Suppressor macrophage treated with lipopolysaccharide for 1 hour (primary cell): ENCODE measurements at places on chromosomes 1 and 21.

DNA sequence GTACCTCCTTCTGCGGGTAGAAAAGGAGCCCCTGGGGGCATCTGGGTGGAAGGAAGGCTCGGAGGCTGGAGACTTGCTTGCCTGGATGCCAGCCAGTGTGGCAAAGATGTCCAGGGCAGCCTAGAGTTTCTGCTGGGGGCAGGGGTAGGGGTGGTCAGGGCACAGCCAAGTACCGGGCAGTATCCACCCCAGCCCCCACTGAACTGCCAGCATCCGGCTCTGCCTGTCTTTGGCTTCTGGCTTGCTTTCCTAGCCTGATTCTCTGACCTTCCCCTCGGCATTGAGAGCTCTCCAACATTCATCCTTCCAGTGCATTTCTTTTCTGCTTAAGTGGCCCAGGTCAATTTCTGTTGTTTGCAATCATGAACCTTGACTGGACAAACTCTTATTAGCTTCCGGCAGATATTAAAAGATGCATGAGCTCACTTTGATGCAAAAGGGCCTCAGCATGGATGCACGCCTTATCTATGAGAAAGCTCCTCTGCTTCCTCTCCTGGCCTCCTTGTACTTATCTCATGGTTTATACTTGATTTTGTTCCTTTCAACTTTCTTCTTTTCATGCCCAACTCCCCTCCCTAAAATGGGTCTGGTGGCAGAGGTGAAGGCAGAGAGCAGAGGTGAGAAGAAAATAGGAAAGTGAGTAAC, 116.9 kb downstream of the HLCS start:
- DNase-seq, result no peak

- DNase-seq, result no peak
These were observed 156.2 kb downstream of the TGFBR3 start for GRCh38 chr1:91729621-91730358.

GRCh38 chr1:38213646-38214434, 167.2 kb upstream of the POU3F1 start:
- DNase-seq, result peak; percentile 8

GRCh38 chr1:115183721-115184259, 94.5 kb upstream of the TSPAN2 start:
- peak; percentile 21 for DNase-seq

DNA sequence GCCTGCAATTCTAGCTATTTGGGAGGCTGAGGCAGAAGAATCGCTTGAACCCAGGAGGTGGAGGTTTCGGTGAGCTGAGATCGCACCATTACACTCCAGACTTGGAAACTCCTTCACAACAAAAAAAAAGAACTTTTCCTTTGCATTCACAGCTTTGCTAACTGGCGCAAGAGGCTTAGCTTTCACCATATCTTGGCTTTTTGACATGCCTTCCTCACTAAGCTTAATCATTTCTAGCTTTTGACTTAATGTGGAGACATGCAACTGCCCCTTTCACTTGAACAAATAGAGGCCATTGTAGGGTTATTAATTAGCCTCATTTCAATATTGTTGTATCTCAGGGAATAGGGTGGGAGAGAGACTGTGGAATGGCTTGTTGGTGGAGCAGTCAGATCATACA, 8.7 kb downstream of the KPNA6 start:
- DNase-seq, result no peak

GRCh38 chr21:14239281-14239680, 23.3 kb downstream of the RBM11 start:
- DNase-seq, result peak; percentile 6

- DNase-seq, result no peak
These were observed 79.9 kb upstream of the LYST start for GRCh38 chr1:235946571-235946981.

DNA sequence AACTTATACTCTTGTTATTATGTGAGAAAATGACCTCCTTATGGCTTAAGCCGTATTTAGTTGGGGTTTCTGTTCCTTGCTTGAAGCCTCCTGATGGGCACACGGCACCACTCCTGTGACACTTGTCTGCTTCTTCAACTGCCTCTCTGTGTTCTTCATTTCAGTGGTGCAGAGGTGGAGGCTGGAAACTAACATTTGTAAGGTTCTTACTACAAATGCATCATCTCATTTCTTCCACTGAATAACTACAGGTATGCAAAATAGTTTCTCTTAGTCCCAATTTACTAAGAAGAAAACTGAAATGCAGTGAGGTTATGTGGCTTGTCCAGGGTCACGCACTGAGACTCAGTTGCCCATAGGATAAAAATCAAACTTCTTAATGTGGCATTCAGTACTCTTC, 23.6 kb upstream of the ZNF362 start:
- no peak for DNase-seq

GRCh38 chr1:235075777-235076308, 52.8 kb downstream of the TOMM20 start:
- DNase-seq, result peak; percentile 83

- no peak for DNase-seq
These were observed 406.1 kb downstream of the RYR2 start for GRCh38 chr1:237448042-237448441.

DNA sequence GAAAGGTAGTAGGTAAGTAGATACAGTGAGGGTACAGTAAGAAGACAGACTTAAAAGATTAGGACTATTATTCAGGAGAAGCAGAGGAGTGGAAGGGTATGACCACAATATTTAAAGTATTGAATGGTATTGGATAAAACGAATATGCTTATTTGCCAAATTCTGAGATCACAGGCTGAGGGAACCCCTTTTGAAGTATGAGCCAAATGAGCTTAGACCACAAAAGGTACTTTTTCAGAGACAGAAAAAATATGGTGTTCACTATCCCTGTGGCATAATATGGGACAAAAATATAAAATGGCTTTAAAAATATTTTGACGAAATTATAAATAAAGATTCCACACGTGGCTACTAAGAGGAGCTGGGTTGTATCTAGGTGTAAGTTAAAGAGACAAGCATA, 880 bp upstream of the MTF2 start:
- no peak for DNase-seq

- DNase-seq, result no peak
These were observed 52.7 kb downstream of the AGPAT3 start for GRCh38 chr21:43917515-43918384.

DNA sequence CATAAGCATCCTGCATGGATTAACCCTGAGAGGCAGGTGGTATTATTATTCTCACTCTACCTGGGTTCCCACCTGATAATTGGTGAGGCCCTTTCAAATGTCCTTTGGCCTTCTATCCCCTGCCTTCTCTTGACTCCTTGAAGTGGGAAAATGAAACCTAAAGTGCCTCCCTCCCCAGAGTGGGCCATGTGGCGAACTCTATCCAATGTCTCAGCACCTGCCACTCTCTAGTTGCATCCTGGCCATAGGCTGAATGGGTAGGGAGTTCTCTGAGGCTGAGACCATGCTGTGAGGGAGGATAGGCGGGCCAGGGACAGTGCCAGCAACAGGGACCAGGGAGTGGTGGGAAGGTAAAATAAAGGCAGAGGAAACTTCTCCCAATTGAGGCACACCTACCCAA, 35.3 kb downstream of the ELF3 start:
- DNase-seq, result no peak

DNA sequence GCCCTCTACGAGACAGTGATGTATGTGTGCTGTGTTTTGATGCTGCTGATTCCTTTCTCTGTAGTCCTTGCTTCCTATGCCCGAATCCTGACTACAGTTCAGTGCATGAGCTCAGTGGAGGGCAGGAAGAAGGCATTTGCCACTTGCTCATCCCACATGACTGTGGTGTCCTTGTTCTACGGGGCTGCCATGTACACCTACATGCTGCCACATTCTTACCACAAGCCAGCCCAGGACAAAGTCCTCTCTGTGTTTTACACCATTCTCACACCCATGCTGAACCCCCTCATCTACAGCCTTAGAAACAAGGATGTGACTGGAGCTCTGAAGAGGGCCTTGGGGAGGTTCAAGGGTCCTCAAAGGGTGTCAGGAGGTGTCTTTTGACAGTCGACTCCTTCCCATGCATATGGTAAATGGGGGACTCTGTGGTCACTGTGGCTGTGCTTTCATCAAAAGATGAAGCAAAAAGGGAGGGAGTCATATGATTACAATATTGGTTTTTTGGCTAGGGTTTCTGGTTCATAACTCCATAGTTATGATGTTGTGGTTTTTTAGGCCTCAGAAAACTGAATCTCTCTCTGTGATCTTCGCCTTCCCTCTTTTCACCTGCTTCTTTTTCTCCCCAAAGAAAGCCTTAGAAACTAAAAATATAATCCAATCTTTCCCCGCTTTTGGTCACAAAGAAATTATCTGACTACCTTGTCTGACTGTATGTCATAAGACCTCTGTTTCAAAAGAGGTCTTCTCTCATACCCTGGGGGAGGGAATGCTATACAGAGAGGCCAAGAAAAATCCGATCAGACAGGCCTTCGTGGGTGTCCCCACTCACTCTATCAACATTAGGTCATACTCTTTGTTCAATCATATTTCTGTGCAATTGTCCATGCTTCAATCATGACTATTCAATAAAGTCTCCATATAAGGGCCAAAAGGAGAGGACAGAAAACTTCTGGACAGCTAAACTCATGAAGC, 4.2 kb downstream of the OR2T1 start:
- DNase-seq, result no peak

DNA sequence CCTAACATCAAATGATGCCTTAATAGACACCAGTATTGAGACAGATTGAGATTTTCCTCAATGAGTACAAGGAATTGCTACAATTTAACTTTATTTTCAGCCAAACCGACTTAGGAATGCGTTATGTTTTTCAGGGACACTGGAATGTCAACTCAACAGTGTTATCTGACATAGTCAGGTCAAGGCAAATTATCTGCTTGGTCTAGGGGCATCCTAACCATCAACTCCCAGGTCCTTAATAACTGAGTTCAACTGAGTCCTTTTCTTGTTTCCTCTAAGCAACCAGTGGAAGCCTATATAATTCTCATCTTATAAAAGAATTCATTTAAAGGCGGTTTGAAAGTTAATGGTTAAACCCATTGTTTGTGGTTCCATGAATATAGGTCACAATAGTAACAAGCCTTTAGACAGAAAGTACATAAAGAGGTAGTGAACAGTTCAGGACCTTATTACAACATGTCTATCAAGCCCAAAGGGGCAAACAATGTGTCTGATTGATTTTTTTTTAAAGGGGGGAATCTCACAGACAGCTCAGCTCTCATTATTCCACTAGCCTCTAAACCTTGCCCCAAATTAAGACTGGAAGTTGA, 32.3 kb upstream of the NR5A2 start:
- DNase-seq, result no peak

DNA sequence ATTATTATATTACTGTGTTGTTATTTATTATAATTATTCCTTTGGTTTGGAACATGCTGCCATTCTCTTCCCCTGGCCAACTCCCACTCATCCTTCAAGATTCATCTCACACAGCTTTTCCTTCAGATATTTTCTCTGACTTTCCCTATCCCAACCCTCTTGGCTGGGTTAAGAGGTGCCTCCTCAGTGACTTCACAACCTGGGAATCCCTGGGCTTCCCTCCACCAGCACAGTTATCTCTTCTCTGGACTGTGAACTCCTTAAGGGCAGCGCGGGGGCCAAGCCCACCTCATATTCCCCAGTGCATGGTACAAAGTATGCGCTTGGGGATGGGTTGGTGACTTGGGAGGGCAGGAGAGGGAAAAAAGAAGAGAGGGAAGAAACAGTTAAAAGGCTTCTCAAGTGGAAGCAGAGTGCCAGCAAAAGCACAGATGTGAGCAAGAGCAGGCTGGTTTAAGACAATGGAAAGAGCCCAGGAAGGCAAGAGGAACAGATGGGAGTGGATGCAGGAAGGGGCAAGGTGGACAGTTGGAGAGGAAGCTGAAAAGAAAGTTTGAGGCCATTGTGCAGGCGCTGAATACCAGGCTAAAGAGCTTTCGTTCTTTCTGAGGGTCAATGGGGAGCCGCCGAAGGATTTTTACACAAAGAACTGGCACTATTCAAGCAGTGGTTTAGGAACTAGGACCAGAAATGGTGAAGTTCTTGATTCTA, 132.3 kb downstream of the BEND5 start:
- no peak for DNase-seq

DNA sequence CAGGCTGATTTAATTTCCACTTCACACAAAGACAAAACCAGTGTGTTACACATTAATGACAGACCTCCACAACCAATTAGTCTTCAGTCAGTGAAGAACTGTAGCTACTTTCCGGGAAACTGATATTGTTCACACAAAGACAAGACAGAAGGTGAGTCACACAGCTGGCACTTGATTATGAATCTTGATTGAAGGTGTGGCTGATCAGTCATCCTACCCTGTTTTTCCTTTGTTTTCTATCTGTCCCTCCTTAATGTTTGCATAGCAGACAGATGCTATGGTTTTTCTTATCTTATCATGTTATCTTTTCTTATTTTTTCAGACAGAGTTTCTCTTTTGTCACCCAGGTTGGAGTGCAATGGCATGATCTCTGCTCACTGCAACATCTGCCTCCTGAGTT, 185.1 kb upstream of the GREM2 start:
- no peak for DNase-seq

GRCh38 chr21:42537106-42537742, 23.6 kb downstream of the SLC37A1 start:
- DNase-seq, result no peak

- no peak for DNase-seq
These were observed 22.5 kb upstream of the LUZP1 start for GRCh38 chr1:23191199-23191598.

GRCh38 chr1:232066521-232066920, 439.9 kb downstream of the DISC1 start:
- DNase-seq, result no peak

GRCh38 chr1:188363943-188364342, 1535.2 kb downstream of the PLA2G4A start:
- DNase-seq, result no peak

DNA sequence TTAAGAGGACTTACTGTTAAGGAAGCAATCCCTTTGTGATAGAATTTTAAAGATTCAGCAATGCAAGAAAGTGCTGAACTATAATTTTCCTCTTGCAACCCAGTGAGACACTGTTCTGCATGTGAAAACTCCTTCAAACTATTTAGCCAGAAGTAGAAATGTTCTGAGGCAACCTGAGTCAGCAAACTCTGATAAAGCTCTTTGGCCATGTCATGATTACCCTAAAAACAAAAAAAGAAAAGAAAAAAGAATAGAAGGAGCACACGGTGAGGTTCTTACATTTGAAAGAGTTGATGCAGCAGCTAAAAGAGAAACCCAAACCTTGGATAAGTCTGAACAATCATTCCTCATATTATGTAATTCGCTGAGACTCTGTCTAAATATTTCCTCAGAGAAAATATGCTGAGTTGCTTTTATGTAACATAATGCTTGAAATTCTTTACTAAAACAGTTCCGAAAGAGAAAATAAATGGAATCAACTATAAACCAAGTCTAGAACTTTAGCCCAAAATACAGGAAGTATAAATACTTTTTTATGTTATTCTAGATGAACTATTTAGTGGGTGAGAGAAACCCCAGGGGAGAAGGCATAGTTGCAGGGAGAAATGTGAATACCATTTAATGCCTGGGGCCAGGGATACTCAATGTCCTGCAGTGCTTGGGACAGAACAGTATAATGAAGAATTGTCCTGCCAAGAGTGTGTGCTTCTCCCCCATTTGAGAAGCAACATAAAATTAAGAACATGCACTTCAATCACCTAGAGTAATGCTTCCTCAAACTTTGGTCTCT, 60.0 kb downstream of the INTS7 start:
- no peak for DNase-seq

- DNase-seq, result no peak
These were observed 3.0 kb downstream of the KIRREL1 start for GRCh38 chr1:157996433-157996832.

GRCh38 chr1:110216844-110217444, 6.8 kb downstream of the KCNC4 start:
- DNase-seq, result no peak
